Hematopoietic multipotent progenitor cell treated with erythropoietin and hydrocortisone succinate and interleukin-3 and kit ligand, for 4 days (in vitro differentiated cells): ENCODE measurements at places on chromosomes 6 and 20.

DNA sequence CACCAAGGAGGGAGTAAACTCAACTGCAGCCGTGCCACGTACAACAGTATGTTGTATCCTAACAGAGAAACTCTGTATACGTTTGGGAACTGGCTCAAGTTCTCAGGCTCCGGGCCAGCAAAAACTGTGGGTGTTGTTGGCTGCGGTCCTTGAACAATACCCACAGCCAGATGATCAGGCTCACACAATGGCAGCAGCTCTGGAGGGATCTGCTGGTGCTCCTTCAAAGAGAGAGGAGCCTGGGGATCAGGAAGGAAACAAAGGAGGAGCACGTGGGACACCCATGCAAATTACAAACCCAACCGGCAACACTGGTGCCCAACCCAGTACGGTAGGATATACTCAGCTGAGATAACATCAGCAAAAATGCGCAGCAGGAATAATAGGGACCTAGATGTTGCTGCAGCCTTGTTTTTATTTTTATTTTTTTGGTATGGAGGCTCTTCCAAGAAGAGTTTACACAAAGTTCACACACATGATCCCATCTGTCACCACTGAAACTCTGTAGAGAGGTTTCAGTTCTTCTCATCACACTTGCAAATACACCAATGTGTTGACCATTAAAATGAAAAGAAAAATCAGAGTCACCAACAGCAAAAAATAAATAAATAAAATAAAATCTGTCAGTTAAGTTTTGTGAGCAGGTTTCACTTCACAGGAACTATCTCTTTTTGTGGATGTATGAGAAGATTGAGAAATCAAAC, 41.2 kb upstream of the PDE10A start:
- no peak for DNase-seq

DNA sequence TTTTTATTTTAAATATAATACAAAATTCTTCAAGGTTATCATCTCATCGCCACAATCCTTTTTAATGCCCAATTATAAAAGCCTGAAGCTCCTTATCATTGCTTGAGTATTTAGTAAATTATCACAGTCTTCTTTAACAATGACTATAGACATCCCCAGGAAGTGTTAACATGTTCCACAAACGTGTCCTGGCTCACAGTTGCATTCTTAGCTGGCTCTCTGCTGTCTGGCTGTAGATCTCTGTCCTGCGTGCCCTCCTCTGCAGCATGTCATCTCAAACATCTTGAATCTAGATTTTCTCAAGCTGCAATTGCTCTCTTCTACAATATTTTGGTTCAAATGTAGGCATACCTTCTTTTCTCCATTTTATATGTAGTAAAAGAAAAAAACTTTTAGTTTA, 885.2 kb downstream of the EPHA7 start:
- DNase-seq, result no peak

DNA sequence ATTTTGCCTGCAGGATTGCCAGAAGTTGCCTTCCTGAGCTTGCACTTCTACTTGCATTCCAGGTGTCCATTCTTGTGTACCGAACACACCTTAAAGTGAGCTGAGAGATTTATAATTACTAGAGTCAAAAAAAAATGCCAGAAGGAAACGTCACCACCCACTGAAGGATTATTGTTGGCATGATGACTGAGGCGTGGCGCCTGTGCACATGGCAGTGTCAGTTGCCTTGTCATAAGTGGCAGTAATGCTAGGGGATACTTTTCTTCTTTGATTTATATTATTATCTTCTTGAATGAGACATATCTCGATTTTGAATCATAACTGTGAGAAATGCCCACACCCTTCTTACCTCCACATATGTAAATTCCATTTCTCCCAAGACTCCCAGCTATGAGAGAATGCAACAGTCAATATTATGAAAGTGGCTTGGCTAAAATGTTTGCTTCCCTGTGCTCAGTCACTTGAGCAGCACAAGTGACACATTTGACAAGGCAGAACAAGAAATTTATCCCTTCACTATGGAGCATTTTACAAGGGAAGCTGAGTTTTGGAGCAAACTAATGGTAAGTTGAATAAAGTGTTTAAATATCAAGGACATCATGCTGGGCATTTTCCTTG, 149.5 kb upstream of the SASH1 start:
- no peak for DNase-seq

GRCh38 chr6:152364866-152365265, 272.3 kb downstream of the SYNE1 start:
- DNase-seq, result no peak

- DNase-seq, result no peak
Measured at GRCh38 chr6:70592391-70593117, 25.8 kb downstream of the SDHAF4 start.

DNA sequence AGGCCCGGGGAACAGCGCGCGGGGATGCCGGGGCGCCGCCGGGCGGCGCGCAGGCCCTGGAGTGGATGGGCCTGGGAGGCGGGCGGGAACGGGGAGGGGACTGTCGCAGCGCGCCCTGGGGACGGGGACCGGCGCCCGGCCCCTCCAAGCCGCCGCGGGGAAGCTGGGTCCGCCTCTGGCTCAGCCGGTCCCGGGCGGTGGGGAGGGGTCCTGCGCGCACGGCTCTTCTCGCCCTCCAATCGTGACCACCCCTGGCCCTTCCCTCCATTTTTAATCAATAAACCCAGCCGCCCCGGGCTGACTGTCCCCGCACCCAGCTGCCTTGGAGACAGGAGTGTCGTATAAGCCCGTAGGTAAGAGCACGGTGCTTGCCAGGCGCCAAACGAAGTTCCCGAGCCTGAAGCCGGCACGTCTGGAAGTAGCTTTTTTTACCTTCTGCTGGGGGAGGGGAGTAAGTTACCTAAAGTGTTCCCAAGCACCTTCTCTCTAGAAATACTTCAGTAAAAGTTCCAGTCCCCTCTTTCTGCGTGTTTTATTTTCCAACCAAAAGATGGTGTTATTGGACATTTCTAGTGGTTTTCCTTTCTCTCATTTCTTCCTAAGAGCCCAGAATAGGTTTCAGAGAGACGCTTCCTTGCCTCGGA, 780 bp upstream of the TAF4 start:
- peak; percentile 68 for DNase-seq

DNA sequence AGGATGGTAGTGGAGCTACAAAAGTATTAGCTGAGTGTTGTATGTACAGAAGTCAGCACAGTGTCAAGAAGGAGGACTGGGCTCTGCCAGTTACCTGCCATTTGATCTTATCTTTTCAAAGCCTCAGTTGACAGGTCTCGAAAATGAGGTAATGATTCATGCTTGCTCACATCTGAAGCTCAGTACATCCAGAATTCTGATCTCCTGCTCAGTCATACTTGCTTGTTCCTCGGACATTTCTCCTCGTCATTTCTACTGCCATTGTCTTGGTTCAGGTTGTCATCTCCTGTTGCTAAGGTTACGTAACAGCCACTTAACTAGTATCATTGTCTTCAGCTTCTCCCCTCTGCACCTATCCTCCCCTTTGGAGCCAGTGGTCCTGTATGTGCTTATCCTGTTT, 89.5 kb downstream of the SLX4IP start:
- DNase-seq, result no peak

DNA sequence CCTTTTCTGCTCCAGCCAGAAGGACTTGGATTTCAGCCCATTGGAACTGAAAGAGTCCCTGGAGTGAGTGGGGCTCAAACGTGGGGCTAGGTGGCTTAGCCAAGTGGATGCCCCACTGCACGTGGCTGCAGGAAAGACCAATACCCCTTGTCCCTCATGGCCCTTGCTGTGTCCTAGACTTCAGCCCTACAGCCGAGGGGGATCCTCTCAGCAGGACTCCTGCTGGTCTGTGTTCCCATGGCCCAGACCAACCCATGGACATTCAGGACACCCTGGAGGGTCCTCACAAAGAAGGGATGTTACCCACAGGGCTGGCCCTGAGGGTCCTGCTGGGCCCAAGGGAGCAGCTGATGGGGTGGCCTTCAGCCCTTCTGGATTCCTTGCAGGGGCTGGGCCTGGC, 30.0 kb upstream of the PHACTR3 start:
- no peak for DNase-seq

DNA sequence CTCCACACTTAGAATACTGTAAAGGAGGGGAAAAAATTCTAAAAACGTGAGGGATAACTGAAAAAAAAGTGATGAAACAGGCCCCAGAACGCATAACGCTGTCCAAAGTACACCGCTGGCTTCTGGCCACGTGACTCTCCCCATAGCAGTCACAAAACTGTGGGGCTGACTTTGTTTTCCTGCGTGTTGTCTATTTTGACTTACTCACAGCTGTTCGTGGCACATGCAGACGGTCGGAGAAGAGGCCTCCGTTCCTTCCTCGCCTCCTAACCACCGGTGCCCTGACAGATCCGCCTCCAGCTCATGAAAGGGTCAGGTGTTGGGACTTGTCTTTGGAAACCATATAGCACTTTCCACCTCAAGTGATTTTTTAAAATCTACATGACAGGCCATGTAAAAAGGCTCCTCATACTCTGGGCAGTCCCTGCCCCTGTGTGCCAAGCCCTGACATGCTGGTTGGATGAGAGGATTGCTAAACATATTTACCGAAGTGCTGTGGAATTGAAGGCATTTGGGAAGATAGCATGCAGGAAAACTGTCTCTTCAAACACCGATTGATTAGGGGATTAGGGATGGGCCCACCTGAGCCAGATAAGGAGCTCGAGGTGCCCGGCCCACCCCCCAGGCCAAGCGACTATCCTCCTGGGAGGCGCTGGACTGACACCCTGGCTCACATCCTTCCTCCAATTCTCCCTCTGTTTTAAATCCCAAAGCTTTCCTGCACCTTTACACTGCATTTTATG, 54.8 kb downstream of the DACT2 start:
- no peak for DNase-seq

- peak; percentile 7 for DNase-seq
Measured at GRCh38 chr6:54621285-54621684, 225.3 kb upstream of the FAM83B start.
